ENCODE measurements at places on chromosomes 6 and 20.

DNA sequence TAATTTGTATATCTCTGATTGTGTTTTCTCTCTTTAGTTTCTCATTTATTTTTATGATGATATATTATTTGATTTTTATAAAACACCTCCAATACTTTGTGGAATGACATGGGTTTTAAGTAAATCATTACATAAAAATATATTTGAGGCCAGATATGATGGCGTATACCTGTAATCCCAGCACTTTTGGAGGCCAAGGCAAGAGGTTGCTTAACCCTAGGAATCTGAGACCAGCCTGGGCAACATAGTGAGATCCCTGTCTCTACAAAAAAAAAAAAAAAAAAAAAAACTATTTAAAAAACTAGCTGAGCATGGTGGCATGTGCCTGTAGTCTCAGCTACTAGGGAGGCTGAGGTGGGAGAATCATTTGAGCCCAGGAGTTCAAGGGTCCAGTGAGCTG lies 87.3 kb downstream of the BMP6 start:
- no peak for DNase-seq

GRCh38 chr20:25509084-25509483 lies 76.2 kb downstream of the NINL start:
- no peak for DNase-seq

DNA sequence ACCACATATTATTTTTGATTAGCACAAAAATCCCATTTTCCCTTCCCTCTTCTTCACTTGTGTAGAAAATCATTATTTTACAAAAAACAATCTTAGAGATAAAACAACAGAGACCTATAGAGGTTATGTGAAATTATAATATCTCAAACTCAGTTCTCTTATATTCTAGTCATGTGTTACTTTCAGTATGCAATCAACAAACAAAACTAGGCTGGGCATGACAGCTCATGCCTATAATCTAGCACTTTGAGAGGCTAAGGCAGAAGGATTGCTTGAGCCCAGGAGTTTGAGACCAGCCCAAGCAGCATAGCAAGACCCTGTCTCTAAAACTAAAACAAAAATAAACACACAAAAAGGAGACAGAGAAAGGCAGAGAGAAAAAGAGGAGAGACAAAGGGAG lies 211.4 kb upstream of the SGK1 start:
- DNase-seq, result no peak

GRCh38 chr6:54366667-54367327 lies 58.6 kb downstream of the TINAG start:
- DNase-seq, result no peak

DNA sequence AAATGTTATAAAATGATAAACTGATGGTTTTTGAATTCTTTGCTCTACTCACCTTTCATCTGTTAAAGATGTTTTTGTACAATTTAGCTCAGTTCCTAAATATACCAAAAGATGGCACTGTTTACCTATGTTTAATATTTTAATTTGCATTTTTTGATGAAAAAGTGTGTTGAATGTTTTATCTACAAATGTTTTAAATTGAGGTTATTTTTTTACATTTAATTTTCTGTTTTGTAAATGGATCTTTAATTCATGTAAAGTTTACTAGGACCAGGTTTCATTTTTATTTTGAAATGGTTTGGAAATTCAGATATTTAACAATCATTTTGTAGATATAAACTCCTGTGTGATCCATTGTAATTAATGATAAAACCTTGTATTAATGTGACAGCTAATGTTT lies 30.0 kb downstream of the CDKAL1 start:
- no peak for DNase-seq

DNA sequence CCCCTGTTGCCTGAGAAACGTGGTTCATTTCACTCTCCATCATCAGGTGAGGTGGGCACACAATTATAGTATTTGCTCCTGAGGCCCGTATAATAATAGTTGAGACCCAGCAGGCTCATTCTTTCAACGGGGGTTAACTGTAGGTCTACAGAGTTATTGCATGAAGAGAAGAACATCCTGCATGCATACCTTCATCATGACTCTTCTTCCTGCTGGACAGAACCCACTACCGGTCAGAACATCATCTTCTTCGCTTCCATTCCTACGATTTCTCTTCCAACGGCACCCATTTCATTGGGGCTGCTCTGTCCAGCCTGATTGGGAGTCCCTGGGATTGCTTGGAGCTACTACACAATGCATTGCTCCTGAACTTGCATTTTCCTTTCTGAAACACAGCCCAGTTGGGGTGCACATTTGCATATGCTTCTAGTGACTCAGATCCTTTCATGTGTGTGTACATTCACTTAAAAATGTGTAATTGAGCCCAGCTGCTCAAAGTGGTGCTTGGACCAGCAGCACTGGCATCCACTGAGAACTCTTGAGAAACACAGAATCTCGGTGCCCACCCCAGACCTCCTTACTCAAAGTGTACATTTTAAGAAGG lies 57.4 kb downstream of the SLC24A3 start:
- DNase-seq, result no peak

- DNase-seq, result no peak
Observed at GRCh38 chr20:8082989-8083388, 49.1 kb upstream of the PLCB1 start.
